Smooth muscle cell of the coronary artery (primary cell): ENCODE measurements at places on chromosomes 13 and 19. TPM values are rescaled to one million over a fixed set of nuclear protein-coding genes. Genes with fewer than 3 reads are reported as not detected.

CEBPA gene
- 0.12 TPM in 1 of 2 replicates, not detected in the other for total RNA-seq

PAF1 gene
- total RNA-seq = 40.4 and 86.8 TPM in 2 replicates

ANKLE1 gene
- 0.12 and 0.38 TPM in 2 replicates for total RNA-seq

KLK7 gene
- total RNA-seq = not detected in 2 replicates

CYP2F1 gene
- not detected in 2 replicates for total RNA-seq
